ENCODE measurements at places on chromosomes 6 and 20. TPM values are rescaled to one million over a fixed set of nuclear protein-coding genes. Genes with fewer than 3 reads are reported as not detected.

DNA sequence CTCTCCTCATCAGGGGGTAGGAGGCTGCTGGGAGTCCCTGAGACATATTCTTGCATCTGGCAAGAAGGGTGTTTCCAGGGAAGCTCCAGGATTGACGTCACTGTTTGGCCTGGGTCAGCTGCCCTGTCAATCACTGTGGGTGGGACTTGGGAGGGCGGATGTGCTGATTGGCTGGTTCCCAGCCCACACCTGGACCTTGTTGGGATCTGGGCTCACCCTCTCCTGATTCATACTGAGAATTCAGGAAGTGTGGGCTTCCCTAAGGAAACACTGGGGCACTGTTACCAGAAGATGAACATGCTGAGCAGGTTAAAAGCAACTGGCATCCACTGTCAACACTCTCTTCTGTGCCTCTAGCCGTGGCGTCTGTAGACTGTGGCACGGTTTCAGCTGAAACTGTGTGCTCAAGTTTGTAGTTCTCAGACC is 36.5 kb downstream of the CDH26 start:
- DNase-seq: peak; percentile 66

DNA sequence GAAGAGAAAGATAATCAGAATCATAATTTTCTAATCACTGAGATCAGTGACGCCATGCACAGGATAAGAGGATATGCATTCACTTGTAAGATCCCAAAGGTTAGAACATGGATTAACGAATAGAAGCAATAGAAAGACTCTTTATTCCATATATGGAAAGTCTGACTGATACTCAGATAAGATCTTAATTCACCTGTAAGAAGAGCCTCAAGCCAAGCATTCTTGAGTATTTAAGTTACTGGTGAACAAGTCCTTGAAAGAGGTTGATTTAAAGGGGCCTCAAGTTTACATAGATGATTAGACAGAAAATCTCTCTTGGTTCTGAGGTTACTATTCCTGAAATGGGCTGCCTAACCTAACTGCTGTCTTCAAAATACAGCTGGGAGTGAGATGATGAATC is 53.8 kb upstream of the MTRF1L start:
- DNase-seq: no peak

DNA sequence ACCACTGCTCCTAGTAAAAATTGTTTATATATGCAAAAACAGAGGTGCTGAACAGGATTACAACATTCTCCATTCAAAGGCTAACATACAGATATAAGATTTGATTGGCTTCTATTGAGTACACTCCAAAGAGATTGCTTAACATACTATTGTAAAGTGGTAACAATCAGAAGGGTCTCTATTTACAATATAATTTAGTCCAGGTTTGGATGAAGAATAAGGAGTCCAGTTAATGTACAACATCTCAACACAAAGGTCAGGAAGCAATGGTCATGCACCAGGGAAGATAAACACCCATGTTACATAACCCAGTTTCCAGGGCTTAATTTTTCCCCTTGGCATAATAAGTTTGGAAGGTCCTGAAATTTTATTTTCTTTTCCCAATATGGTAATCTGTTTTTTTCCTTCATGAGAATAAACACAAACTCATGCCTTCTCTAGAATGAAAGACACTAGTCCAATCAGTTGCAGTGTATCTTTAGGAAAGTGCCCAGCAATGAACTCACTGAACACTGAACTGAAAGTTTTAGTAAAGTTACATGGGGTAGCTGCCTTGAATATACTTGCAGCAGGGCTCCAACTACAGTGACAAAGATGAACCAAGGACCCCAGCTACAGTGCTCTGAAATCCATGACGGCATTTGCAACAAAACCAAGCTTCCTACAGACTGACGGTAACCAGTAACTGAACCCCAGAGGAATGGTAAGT is 255.3 kb upstream of the GJE1 start:
- no peak for DNase-seq

Gene SUN5
- not detected for total RNA-seq

DNA sequence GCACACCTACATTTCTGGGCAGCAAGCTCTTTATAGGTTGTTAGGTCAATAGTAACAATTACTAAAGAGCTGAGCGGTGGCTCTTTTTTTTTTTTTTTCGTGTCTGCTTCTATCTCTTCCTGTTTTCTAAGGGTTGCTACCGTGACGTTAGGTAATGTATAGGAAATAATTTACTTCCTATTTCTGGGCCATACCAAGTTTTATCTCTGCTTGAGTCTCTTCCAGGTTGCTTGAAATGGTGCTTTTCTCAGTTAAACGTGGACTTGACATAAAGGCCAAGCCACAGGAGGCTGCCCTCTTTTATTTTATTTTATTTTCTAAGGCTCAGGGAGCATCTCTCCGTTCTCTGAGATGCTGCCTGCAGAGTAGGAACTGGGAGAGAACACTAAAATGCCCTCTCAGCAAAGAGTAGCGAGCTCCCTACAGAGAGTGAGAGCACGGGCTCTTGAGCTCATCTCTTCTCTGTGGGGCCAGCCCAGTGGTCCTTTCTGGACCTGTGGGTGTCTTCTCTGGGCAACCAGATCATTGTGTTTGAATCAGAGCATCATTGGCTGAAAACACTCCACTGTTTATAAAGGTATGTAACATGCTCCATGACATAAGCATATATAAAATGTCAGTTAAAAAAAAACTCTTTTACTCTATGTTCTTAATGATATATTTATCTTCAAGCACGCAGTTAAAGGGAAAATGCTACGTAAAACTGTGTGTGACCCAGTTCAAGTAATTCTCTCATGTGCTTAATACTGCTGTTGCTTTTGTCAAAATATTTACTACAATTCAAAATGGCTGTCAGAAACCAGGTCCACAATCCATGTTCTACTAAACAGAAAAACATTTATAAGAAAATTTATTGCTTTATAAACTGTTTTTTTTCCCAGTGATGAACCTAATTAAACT is at the start of gene ZNF831:
TSS of gene ZNF831 (plus strand) at position 191 of the 900 bp plus-strand sequence. CDS start 27,199 bp downstream, outside the sequence.
- DNase-seq: no peak

Gene NEURL2
- 10.8 TPM for total RNA-seq

Gene POU5F1
- total RNA-seq: 0.16 TPM

Gene TRIM15
- not detected for total RNA-seq

- no peak for DNase-seq
Observed at GRCh38 chr20:32070690-32071213, 18.7 kb downstream of the HCK start.

DNA sequence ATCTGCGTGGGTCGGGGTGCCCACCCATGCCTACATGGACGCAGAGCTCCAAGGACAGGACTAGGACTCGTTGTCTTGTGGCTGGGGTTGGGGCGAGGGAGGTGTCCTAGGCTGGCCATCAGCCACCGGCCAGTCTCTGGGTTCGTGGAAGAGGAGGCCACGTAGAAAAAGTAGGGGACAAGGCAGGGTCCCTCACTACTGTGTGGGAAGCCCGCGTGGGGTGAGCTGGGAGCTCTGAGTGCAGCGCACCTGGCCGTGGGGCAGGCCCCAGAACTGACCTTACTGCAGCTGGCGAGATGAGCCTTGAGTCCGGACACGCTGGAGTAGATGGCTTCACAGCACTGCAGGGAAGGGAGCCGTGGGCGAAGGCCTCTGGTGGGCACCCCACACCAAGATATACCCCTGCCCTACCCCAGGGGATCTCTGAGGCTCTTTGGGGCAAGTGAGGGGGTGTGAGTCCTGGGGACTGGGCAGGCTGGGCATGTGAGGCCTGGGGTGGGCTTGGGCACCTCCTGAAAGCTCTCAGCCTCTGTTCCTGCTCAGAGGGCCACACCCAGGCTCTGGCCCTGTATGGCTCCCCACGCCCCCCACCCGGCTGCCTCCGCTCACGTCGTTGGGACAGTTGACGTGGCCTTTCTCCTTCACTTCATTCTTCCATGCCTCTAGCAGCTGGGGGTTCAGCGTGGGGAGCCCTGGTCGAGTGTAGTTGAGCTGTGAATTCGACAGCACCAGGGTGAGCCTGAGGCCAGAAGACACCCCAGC is 5.6 kb upstream of the UCKL1 start:
- no peak for DNase-seq

DNA sequence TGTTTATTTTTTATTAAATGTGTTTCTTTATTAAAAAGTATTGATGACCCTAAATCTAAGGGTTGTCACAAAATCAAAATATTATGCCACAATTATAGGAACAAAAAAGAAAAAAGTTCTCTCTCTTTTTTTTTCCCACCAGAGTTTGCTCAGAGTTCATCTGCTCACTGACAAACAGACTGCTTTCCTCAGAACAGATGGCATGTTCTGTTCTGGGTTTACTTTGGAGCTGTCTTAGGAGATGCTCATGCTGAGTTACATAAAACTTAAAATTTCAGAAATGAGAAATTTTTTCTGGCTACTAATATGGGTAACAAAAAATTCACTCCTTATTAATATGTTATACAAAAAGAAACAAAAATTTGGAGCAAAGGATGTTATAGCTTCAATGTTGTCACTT is 30.3 kb downstream of the STK38 start:
- no peak for DNase-seq

- DNase-seq: no peak
Observed at GRCh38 chr6:97639702-97640101, 356.7 kb upstream of the MMS22L start.

GRCh38 chr20:6686171-6686570 is 81.3 kb upstream of the BMP2 start:
- no peak for DNase-seq

Gene DDX39B
- total RNA-seq: 146 TPM

GRCh38 chr6:10521104-10521808 is at the start of gene GCNT2:
GCNT2 (plus strand) TSS chr6:10521351; CDS start chr6:10528912, 7,561 bp downstream.
- DNase-seq: no peak

Gene RWDD1
- 35.9 TPM for total RNA-seq

- DNase-seq: no peak
Observed at GRCh38 chr6:76264468-76264867, 192.0 kb upstream of the IMPG1 start.

GRCh38 chr6:111803804-111804203 is 69.4 kb downstream of the FYN start:
- DNase-seq: no peak

DNA sequence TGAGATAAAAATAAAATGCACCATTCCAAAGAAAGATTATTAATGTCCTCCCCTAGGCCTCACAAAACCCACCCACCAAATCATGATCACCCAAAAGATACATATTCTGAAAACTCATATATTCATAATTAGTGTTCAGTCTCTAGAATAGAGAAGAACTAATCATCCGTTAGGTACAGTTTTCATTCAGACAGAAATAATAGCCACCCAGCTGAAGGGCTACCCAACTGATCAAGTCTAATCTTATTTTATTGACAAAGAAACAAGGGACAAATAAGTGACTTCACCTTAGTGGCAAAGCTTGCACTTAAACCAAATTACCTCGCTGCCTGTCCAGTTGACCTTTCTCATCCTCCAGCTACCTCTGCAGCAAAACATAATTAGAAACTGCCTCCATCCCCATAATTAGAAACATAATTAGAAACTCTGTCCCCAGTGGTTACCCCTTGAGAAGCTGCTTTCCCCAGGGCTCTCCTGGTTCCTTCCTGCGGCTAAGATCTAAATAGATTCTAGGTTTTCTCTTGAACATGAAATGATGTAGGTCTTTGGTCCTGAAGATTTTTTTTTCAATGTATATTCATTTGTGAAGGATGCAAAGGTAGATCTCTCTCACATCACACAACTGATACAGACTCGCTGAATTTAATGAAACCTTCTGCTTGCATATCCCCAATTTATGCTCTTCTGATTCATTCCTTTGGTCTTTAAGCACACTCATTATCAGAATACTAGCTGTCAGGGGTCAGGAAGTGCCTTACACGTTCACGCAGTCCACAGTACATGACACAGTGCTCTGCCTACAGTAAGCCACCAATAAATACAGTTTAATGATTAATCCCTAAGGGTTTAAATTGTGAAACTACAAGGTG is 46.3 kb downstream of the HBS1L start:
- no peak for DNase-seq

GRCh38 chr20:33158637-33159385 is 9.1 kb upstream of the BPIFA2 start:
- no peak for DNase-seq

DNA sequence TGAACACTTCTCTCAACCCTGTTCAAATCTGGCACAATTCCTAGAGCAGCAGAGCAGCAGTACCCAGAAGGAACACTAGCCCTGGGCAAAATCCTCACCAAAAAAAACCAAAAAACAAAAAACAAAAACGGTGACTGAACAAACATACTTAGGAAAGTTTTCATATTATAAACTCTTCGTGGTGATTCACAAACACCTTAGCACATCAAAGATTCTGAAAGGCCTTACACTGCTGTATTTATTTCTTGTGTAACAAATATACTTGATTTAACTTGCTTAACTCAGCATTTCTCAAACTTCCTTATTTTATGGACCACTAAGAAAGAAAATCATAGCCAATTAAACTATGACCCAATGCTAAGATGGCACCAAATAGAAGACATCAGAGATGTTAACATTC is 57.8 kb upstream of the RREB1 start:
- no peak for DNase-seq
